ENCODE measurements at places on chromosomes 16 and 17.
A peak's percentile ranks its signal among the peaks of the same experiment; 100 is the strongest.

DNA sequence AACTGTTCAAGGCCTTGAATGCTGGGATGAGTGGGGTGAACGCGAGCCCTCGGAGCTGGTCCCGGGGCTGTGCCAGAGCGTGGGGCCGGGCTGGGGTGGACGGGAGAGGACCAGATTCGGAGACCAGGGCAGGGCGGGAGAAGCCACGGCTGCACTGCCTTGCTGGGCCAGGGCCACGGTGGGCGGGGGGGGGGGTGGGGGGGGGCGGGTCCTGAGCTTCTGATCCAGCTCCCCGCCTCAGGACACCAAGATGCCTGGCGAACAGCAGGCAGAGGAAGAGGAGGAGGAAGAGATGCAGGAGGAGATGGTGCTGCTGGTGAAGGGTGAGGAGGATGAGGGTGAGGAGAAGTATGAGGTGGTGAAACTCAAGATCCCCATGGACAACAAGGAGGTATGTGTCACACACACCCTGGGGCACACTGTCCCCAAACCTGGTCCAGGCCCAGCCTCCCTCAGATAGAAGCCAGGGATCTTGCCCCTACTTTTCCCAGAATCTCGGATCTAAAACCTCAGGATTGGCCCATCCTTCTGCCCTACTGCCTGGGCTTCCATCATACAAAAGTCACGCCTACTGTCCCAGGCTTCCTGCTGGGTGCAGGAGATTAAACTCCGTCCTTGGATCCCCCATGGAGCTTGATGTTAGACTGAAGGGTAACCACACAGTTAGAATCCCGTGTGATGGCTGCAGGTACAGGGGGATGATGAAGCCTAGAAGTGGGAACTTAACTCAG is 563 bp downstream of the ZNF771 start:
- DNase-seq: no peak

- no peak for DNase-seq
Measured at GRCh38 chr16:23570992-23571632, 13.6 kb downstream of the UBFD1 start.

GRCh38 chr17:79026376-79027273 is 2.7 kb downstream of the C1QTNF1 start:
- DNase-seq: no peak

GRCh38 chr17:69430488-69430887 is 16.0 kb downstream of the MAP2K6 start:
- DNase-seq: no peak

GRCh38 chr17:46922487-46922803 is 515 bp upstream of the GOSR2 start:
- DNase-seq: no peak

DNA sequence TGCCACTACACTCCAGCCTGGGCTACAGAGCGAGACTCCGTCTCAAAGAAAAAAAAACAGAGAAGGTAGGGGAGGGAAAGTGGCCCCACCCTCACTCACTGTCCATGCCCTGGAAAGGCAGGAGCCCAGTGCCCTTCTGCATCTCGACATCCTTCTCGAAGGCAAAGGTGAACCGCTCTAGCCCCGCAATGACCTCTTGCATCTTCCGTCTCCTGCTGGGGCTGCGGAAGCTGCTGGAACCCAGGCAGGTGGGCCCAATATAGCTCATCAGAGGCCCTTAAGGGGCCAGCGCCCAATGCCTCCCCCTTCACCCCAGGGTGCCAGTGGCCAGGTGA is at the start of gene CPSF4L:
Gene CPSF4L, minus strand, starts transcription at position 264 of the 335 bp plus-strand sequence. Its CDS starts 62 bp downstream, at position 202.
- DNase-seq: no peak

DNA sequence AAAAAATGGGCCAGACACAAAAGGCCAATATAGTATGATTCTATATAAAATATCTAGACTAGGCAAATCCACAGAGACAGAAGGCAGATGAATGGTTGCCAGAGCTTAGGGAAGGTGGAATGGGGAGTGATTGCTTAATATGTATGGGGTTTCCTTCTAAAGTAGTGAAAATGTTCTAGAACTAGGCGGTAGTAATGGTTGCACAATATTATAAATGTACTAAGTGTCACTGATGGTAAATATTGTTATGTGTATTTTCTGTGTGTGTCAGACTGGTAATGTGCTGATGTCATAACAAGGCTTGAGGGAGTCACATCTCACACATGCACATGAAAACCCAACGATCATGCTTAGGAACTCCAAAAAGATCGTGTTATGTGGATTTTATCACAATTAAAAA is 106.9 kb upstream of the SIAH1 start:
- DNase-seq: no peak

- DNase-seq: peak; percentile 48
Measured at GRCh38 chr16:68992521-68992920, 112.9 kb upstream of the HAS3 start.

All from non-pigmented ciliary epithelial cell (primary cell).